Central memory CD8-positive, alpha-beta T cell (primary cell): ENCODE measurements at places on chromosomes 16 and 17.

DNA sequence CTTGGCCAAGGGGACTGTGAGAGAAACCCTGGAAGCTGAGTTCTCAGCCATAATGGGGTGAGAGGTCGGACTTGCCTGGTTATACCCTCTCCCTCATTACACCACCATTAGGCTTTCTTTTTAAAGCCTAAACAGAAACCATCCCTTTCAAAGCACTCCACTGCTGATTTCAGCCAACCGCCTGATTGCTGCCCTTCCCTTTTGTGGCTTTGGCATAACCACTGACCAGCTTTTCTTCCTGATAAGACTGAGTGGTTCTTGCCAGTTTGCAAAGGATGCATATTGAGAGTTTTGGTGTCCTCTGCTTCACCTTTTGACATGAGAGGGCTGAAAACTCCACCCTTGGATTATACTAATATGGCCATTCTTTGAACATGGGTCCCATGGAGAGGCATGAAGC is 308.2 kb upstream of the GOT2 start:
- no peak overlapping the region for H3K27ac ChIP-seq
- no peaks in the 10 kb centered on the region for H3K27me3 ChIP-seq
- H3K36me3 ChIP-seq = no peaks in the 10 kb centered on the region

DNA sequence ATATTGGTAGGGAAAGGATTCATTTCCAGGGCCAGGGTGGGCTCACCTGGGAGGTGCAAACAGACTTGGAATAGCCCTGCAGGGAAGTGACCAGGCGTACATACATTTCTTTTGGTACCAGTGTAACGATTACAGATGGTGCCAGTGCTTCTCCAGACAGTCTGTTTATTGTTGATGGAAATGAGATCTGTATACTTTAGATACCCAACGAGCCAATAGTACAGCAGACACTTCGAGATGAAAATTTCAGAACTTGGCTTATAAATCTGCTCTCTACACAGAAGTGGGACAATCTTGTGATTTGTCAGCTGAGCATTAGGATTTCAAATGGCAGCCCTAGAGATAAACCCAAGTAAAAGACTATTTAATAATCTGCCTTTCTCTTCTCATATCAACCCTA is 57.9 kb downstream of the HS3ST2 start:
- H3K4me1 ChIP-seq = no peaks in the 10 kb centered on the region
- H3K27ac ChIP-seq = no peak overlapping the region
- no peaks in the 10 kb centered on the region for H3K36me3 ChIP-seq
- DNase-seq = no peak
- peaks cover 33% of the 10 kb centered on the region for H3K27me3 ChIP-seq
- H3K4me3 ChIP-seq = no peak overlapping the region

- DNase-seq = no peak
- H3K4me3 ChIP-seq = no peak overlapping the region
- peaks cover 49% of the 10 kb centered on the region for H3K27me3 ChIP-seq
Observed at GRCh38 chr16:4240624-4241023, 1.3 kb downstream of the SRL start.

- H3K27me3 ChIP-seq = peaks cover 8% of the 10 kb centered on the region
- peak overlapping the region; percentile 82 for H3K27ac ChIP-seq
- H3K4me3 ChIP-seq = peak overlapping the region; percentile 81
- peaks cover 17% of the 10 kb centered on the region for H3K4me1 ChIP-seq
Observed at GRCh38 chr16:1331712-1332617, 1.5 kb upstream of the BAIAP3 start.
